Activated naive CD4-positive, alpha-beta T cell (primary cell): ENCODE measurements at places on chromosomes 1 and 21.

DNA sequence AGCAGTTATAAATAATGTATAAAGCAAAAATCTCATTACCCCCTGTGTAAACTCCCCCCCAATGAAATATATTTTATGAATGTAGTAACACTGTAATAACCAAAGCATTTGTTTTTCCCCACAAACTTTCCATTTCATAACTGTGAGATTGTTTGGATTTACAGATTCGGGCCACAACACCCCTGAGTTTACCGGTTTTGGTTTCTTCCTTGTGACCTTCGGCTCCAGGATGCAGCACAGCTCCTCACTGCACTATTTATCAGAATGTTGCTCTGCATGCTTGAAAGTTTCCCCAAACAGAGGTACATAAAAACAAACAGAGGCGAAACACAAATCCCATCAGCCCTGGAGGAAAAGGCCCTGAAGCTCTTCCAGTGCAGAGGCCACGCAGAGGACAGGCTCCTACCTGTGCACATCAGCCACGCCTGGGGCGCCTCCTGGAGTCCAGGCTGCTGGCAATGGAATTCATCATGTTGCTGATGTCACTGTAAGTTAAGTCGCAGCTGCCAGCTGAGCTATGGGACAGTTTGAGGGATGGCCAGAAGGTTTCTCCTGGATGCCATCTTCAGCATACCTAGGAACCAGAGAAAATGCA lies 122.0 kb downstream of the LMO4 start:
- DNase-seq: no peak

GRCh38 chr21:18373606-18374005 lies 30.0 kb downstream of the TMPRSS15 start:
- DNase-seq: no peak

GRCh38 chr1:207097871-207098324 lies 6.1 kb upstream of the C4BPA start:
- no peak for DNase-seq

DNA sequence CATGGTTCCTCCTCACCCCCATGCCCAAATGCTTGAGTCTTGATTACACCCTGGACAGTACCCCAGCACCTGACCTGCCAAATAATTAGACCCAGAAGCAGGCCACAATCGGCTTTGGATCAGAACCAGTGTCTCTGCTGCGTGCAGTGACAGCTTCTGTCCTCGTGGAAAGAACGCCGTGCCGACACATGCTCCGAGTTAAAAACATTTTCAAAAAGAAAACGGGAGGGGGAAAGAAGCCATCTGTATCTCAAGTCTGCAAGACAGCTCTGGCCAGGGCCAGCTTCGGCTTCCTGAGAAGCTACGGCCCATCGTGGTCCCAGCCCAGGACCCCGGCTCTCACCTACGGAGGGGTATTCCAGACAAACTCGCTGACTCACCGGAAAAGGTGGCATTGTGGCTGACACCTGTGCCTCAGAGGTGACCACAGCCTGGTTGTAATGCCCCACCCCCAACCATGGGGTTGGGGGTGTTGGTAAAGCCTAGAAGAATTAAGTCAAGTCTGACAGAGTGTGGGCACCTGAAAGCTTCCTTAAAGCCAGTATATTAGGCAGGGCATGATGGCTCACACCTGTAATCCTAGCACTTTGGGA lies 25.8 kb downstream of the SSBP3 start:
- DNase-seq: no peak

- no peak for DNase-seq
Measured at GRCh38 chr1:176949033-176949662, 215.4 kb downstream of the ASTN1 start.

GRCh38 chr1:95309031-95309471 lies 75.0 kb downstream of the RWDD3 start:
- DNase-seq: no peak

- no peak for DNase-seq
Measured at GRCh38 chr1:202958544-202959275, 598 bp upstream of the ADIPOR1 start.

GRCh38 chr21:42585881-42586280 lies 67.5 kb upstream of the PDE9A start:
- no peak for DNase-seq

DNA sequence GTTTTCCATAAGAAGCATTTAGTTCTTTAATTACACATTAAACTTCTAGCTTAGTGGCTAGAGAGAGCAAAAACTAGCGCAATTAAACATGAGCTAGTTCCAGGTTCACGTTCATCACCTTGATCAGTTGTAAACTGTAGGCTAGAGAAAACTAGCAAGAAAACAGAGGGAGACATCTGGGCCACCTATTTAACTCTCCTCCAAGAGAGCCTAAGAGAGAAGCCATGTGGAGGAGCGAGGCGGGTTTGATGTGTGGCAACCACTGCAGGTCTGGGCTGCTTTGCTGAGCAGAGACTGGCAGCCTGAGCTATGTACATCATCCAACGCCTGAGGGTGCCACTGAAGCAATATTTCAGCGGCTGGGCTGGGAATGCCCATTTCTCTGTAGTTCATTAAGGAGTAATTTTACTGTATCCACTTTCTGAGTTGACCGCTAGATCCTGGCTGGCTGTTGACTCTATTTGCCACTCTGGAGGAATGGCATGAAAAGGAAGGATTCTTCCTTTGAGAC lies 252.9 kb downstream of the DYRK1A start:
- DNase-seq: no peak

DNA sequence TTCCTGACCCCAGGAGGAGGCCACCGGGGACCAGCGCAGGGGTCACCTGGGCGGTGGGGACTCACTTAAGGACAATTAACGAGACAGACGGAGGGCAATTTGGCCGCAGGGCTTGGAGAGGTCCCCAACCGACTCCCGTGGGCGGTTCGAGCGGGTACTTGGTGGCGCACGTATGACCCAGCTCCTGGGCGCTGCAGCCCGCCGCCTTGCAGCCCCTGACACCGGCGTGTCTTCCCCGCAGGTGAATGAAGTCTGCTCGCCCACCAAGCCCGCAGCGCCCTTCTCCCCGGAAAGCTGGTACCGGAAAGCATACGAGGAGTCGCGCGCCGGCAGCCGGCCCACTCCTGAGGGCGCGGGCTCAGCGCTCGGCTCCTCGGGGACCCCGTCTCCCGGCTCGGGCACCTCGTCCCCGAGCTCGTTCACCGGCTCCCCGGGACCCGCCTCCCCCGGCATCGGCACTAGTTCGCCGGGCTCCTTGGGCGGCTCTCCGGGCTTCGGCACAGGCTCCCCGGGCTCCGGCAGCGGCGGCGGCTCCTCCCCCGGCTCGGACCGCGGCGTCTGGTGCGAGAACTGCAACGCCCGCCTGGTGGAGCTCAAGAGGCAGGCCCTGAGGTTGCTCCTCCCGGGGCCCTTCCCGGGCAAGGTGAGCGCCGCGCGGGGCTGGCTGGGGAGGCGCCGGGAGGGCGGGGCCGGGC lies 1.4 kb downstream of the KIF26B start:
- peak; percentile 49 for DNase-seq

DNA sequence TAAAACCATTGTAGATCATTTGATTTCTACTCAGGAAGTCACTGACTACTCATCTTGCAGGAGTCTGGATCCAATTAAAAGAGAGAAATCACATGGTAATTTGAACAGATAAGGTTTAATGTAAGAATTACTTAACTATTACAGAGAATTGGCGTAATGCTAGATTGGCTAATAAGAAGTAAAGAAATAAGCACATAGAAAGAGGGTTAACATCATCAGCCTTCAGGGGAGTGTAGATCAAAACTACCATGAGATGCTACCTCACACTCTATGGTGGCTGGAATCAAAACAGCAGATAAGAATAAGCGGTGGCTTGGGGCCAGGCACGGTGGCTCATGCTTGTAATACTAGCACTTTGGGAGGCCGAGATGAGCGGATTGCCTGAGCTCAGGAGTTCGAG lies 11.7 kb downstream of the ST3GAL3 start:
- DNase-seq: no peak

DNA sequence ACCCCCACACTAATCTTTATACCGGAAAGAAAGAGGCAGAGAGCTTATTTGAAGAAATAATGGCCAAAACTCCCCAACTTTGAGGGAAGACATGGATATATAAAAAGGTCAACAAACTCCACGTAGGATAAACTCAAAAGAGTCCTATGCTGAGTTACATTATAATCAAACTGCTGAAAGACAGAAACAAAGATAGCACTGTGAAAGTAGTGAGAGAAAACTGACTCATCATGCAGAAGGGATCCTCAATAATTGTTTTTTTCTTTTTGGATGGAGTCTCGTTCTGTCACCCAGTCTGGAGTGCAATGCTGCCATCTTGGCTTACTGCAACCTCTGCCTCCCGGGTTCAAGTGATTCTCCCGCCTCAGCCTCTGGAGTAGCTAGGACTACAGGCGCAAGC lies 48.5 kb upstream of the TTC39A start:
- no peak for DNase-seq

GRCh38 chr1:154481053-154481452 lies 21.0 kb upstream of the TDRD10 start:
- no peak for DNase-seq

DNA sequence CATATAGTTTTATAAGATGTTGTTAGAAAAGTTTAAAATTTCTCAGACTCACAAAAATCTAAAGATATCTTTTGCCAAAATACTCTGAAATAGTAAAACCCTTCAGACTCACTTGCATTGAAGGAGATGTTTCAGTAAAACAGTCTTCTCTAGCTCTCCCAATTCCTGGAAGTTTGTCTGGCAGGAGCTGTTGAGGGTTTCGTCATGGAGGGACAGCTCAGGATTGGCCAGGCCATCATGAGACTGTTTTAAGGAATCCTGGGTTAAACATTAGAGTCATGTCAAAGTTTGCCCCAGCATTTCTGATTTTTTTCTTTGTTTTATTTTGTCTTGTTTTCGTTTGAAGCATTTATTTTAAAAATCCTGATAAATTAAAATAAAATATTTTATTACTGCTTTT lies 293.8 kb upstream of the PBX1 start:
- DNase-seq: no peak

DNA sequence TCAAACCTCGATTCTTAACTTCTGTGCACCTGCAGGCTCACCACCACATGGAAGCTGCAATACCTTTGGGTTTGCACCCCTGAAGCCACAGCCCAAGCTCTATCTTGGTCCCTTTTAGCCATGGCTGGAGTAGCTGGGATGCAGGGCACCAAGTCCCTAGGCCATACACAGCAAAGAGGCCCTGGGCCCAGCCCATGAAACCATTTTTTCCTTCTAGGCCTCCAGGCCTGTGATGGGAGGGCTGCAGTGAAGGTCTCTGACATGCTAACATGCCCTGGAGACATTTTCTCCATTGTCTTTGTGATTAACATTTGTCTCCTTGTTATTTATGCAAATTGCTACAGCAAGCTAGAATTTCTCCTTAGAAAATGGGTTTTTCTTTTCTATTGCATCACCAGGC lies 79.2 kb downstream of the PRRX1 start:
- DNase-seq: no peak

GRCh38 chr1:244964112-244964971 lies 100.0 kb upstream of the HNRNPU start:
- no peak for DNase-seq

DNA sequence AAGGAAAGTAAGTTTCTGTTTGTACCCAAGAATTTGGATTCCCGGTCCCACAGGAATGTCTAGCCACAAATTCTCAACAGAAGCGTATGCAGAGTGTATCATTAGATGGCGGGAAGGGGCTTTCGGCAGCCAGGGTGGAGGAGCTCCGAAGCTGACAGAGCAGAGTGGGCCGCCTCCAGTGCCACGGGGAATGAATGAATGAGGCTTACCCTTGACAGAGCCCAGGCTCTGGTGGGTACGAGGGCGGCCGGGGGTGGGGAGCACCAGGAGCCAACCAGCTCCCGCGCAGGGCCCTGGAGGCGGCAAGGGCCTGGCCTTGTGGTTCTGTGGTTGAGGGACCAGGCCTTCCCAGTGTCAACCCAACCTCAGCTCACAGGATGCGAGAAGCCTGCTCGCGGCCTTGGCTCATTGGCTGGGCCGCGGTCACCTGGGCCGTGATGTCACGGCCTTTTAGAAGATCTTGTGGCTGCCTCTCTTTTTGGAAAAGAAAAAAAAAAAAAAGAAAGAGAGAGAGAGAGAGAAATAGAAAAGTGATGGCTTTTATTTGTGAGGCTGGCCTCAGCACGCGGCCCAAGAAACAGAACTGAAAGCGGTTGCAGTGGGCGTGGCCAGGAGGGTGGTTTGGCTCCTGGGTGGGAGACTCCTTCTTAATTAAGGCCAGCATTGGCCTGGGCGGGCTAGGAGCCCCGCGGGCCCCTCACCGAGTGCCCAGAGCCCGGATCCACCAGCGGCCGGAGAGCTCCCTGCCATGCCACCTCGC lies 34.9 kb upstream of the RUNX3 start:
- DNase-seq: peak; percentile 30

- no peak for DNase-seq
Measured at GRCh38 chr1:110235834-110236682, 25.9 kb downstream of the KCNC4 start.

GRCh38 chr1:150420560-150421265 lies 56.8 kb downstream of the RPRD2 start:
- DNase-seq: no peak

DNA sequence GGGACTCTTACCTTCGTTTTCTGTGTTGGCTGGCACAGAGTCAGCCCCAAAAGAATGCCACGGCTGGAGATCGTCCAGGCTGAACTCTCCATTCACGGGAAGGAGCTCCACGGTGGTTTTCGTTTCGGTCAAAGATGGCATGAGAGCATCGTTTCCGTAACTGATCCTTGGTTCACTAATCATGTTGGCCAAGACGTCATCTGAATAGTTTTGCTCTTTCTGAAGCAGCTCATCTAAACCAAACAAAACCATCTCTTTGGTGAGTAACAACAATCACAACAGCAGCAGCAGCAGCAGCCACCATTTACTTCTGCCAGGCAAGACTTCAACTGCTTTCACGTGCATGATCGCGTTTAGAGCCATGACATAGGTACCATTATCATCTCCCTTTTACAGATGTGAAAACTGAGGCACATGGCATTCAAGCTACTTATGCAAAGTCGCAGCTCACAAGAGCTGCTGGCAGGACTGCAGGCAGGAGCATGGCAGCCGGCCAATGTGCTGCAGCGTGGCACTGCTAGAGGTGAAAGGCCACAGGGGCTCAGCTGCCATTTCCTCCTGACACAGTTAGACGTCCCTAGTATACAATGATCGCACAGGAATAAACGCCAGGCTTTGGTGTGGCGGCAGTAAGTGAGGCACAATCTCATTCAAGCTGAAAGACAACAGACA lies 177.1 kb downstream of the GABPA start:
- DNase-seq: no peak

DNA sequence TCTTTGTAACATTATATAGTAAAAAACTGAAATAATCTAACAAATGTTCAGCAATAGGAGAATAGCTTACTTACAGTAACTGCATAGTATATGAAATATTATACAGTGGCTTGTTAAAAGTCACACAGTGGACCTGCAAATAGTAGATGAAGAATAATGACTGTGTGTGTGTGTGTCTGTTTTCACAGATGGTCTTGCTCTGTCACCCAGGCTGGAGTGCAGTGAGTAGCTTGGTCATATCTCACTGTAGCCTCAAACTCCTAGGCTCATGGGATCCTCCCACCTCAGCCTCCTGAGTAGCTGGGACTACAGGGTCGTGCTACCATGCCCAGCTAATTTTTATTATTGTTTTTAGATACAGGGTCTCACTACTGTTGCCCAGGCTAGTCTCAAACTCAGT lies 67.3 kb upstream of the KIAA1614 start:
- no peak for DNase-seq
